Cortex of kidney (tissue), 1 donor: ENCODE measurements at places on chromosomes 6 and 20.

GRCh38 chr20:3101737-3102574, 17.4 kb upstream of the AVP start:
- no peak for DNase-seq

DNA sequence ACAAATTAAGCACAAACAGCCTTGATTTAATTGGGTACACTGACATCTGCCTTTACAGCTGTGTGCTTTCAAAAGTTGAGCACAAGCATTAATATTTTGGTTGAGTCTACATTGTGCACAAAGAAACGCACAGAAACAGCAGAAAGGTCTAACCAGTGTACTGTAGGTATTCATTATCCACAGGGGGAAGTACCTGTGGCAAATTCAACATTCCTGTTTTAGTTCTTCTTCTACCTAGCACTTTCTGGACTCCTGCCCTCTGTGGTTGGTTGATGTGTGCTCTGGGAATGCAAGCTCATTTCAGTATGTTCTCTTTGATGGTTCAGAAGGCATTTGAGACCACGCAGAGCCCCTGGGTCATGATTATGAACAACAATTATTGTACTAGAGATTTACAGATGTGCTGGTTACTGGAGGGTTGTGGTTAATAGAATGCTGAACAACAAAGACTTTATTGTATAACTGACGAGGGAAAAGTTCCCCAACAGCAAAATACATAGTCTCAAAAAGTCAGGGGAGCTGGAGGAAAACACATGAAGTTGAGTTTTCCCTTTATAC, 26.6 kb upstream of the DAAM2 start:
- no peak for DNase-seq

GRCh38 chr6:115839583-115840181, 221.0 kb downstream of the FRK start:
- DNase-seq, result no peak

- DNase-seq, result no peak
These were observed 27.1 kb downstream of the CD83 start for GRCh38 chr6:14144678-14145113.

GRCh38 chr6:5277589-5277988, 16.3 kb downstream of the FARS2 start:
- no peak for DNase-seq

GRCh38 chr20:17138237-17138636, 88.6 kb upstream of the PCSK2 start:
- no peak for DNase-seq

GRCh38 chr6:68240726-68241125, 394.4 kb upstream of the ADGRB3 start:
- DNase-seq, result no peak

- no peak for DNase-seq
These were observed 995 bp downstream of the RSPO4 start for GRCh38 chr20:1001116-1001515.

DNA sequence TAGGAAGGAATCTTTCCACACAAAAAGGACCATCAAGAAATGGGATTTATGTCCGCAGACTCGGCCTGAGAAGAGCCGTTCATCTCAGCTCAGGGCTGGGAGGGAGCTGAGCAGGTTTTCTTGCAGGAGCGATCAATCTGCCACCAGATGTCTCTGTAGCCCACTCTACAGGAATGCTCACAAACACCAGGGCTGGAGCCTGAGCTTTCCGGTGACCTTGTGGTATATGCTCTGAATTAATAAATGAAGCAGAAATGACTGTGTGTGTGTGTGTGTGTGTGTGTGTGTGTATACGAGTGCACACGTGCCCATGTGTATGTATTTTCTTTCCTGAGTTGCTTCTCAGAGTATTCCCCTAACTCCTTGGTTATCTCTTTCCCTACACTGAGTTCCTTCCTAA, 12.0 kb downstream of the CD83 start:
- DNase-seq, result no peak

GRCh38 chr6:52284131-52284459, 447 bp downstream of the MCM3 start:
- DNase-seq, result no peak

DNA sequence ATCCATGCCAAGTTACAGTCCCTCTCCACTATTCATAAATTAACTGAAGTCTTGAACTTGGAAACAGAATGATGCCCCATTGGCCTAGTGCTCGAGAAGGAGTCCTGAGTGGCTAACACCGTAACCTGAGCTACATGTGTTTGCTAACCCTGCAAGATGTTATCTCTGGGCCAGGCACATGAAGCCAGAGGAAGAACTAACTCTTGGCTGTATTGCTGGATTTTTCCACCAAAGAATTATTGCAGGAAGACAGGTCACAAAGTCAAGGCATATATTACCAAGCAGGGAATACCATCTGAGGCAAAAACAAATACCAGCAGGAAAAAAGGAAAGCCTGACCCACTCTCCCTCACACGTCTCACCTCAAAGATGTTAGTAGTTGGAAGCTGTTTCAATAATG, 148.9 kb upstream of the PHACTR1 start:
- DNase-seq, result no peak

GRCh38 chr6:117601811-117602150, 530 bp downstream of the GOPC start:
- no peak for DNase-seq

- DNase-seq, result no peak
These were observed 101.5 kb downstream of the NOL4L start for GRCh38 chr20:32483351-32484224.

- DNase-seq, result no peak
These were observed 651.3 kb upstream of the ARID1B start for GRCh38 chr6:156125844-156126243.

DNA sequence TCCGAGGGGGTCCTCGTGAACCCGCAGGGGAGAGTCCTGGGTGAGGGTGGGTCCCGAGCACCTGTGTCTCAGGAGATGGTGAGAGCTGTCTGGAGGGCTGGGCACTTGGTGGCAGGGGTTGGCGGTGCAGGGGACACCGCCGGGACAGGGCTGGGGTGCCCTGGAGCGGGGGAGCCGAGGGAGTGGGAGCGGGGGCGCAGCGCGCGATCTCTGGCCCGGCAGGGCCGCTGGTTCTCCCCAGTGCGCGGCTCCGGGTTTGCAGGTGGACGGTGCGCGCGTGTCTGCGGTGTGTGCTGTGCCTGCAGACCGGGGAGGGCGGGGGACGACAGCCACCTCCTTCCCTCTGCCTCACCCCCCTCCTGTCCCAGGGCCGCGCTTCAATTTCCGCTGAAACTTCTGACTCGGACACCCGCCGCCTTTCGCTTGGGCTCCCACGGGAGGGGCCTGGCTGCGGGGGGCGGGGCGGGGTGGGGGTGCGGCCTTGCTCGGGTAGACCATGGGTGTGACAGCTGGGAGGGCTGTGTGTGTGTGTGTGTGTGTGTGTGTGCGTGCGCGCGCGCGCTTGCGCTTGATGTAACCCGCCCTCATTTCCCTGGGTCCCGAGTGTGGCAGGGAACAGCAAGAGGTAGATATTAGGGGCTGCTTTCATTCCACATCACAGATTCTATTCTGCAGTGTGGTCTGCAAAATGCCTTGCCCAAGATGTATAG, 1.2 kb downstream of the TRIB3 start:
- no peak for DNase-seq

DNA sequence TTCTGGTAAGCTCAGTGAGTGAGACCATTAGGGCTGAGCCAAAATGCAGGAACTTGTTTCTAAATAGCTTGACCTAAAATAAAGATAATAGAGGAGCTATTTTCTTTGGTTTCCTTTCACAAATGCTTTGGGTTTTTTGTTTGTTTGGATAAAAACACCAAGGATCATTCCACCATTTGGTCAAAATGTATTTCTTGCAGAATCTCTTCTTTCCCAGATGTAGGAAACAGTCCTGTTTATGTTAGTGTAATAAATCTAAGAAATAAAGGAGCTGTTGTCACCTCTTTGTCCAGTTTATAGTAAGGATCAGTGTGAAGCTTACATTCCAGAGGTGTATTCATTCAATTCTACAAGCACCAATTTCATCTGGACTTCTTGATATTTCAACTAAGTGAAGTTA, 297.8 kb downstream of the GJA1 start:
- no peak for DNase-seq

DNA sequence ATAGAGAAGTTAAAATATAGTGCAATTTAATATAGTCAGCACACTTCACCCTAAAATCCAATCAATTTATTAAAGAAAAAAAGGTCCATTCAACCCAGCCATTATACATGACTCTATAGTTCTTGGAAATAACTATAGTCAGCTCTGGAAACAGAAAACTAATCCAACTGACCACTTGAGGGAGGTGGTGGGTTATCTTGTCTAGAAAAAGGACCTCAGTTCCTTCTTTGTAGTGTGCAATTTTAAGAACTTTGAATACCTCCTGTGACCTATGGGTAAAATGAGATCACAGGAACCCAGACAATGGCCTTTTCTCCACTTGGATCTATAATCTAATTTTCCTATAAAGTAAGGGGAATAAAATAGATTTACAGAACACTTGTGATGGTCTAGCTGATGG, 163.6 kb upstream of the CENPW start:
- DNase-seq, result no peak

DNA sequence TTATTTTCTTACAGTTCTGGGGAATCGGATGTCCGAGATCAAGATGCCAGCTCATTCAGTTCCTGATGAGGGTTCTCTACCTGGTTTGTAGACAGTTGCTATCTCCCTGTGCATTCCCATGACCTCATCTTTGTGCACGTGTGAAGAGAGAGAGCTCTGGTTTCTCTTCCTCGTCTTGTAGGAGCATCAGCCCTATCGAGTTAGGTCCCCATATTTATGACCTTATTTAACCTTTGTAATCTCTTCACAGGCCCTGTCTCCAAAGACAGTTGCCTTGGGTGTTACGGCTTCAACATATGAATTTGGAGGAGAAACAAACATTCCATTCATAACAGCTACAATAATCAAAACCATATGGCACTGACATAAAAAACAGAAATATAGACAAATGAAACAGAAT, 455.3 kb downstream of the HACE1 start:
- no peak for DNase-seq

DNA sequence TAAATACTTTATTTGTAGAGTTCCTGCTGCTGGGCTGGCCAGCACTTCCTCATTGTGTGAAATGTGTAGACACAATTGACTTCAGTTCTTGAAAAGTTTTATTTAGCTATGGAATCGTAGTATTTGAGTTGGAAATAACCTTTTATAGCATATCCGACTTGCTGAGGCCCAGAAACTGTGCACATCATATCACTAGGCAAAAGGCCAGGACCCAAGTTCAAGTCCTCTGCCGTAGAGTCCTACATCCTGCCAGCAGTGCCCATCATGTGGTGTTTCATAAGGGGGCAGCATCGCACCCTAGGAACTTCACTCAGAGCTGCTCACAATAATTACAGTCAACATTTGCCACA, 207.7 kb upstream of the SNX9 start:
- no peak for DNase-seq

- DNase-seq, result no peak
These were observed 5.6 kb downstream of the NXT1 start for GRCh38 chr20:23356203-23356602.

DNA sequence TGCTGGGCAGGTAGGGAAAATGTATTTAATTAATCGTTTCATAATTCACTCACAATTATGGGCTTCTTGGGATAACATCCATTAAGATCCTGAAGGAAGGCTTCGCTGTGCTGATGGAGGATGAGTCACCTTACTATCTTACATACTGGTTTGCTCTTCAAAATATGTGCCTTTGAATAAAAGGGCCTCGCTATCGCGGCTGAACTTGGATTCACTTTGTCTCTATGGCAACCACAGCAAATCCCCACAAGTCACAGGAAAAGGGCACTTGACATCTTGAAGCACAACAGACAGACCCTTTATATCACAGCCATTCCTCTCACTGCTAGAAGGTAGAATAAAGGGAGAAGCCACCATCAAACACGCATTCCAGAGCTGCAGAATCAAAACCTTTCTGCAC, 141.3 kb upstream of the MYLIP start:
- DNase-seq, result no peak

GRCh38 chr20:62918147-62918546, 8.2 kb downstream of the DIDO1 start:
- no peak for DNase-seq

- DNase-seq, result no peak
These were observed 75.8 kb downstream of the GJA10 start for GRCh38 chr6:89970072-89970471.

DNA sequence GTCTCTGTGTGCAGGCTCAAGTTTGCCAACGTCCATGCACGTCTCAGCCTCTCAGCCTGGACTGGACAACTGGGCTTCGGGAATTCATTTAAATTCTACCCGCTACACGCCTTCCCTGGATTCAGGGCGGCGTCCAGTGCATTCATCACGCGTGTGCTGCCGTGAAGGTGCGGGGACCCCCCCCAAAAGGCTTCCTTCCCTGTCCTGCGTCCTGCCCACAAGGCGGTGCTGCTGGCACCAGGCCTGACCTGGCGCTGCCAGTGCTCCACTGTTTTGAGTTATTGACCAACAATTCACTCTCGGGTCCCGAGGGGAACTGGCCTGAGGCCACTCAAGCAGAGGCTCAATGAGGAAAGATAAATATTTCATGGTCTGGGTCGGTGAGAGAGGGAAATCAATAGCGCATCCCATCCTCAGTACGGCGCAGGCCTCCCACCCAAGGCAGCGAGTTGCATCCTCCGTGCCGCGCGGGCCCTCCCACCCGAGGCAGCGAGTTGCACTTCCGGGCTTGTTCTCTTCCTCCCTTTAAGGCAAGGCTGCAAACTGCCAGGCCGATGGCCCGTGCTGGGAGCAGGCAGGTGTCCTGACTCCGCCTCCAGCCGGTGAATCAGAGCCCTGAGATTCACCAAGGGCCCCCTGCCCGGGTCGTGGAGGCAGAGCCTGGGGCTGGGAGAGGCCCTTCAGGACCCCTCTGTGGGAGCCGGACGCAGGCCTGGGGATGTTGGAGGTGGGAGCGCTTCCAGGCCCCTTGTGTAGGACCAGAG, 22.8 kb upstream of the BHLHE23 start:
- no peak for DNase-seq

GRCh38 chr6:162336359-162336758, 391.2 kb downstream of the PRKN start:
- DNase-seq, result no peak

- DNase-seq, result no peak
These were observed 244.6 kb downstream of the FOXC1 start for GRCh38 chr6:1854296-1854695.

GRCh38 chr6:161117308-161117707, 125.7 kb downstream of the MAP3K4 start:
- DNase-seq, result no peak

DNA sequence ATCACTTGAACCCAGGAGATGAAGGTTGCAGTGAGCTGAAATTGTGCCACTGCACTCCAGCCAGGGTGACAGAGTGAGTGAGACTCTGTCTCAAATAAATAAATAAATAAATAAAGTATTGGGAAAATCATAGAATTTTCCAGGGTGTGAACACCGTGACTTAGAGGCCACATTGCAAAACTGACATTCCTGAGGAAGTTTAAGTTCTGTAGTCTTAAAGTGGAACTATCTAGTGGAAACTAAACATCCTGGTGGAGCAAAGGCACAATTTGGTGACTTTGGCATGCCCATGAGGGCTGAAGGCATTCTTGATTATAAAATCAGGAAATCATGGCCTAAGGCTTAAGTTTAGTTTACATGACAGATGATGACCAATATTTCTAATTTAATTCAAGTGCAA, 32.7 kb upstream of the MCM3 start:
- DNase-seq, result no peak
